ENCODE measurements at places on chromosomes 2 and 18.

DNA sequence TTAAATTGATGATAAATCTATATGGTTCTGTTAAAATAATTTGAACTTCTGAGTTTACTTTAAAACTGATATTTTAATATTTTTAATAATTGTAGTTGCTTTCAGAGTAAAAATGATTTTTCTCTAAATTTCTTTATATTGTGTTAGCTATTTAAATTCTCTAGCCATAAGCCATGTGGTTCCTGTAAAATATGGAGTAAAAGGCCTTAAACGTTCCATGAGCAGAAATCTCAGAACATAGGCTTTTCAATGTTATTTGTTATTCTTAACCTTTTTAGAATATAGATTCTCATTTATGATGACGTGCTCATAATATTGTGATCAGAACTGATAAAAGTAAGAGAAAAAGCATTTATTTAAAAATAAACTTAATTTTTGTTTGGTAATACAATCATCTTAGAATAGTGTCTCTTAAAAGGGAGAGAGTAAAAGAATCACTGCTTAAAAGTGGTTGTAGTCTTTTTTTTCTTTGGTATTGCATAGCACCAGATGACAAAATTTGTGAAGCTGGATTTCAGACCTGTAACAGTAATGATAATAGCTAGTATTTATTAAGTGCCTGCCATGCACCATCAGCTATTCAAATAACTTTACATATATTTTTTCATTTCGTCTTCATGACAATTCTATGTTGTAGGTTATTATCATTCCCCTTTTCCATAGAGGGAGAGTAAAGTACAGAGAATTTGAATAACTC lies 2.7 kb downstream of the BMPR2 start:
- no peak for DNase-seq

GRCh38 chr18:4536447-4536846 lies 81.3 kb upstream of the DLGAP1 start:
- DNase-seq: no peak

DNA sequence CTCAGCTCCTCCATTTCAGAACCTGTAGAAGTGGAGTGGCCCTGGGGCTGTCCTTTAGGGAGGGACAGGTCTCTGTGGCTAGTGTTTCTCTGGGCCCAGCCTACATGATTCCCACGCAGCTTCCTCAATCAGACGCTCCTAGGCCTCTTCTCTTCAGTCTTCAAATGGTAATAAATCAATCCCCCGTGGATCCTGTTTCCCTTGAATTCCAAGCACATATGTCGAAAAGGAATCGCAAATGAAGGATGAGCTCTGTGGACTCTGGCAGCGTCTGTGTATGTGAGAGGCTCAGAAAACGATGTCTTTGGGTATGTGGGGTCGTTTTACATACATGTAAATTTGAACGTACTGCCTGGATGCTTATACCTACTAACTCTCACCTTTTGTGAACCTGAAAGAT lies 98.5 kb upstream of the ST8SIA3 start:
- DNase-seq: no peak

GRCh38 chr2:208437755-208438154 lies 31.2 kb downstream of the PTH2R start:
- DNase-seq: no peak

- DNase-seq: no peak
Observed at GRCh38 chr2:118693287-118693822, 154.1 kb downstream of the EN1 start.

DNA sequence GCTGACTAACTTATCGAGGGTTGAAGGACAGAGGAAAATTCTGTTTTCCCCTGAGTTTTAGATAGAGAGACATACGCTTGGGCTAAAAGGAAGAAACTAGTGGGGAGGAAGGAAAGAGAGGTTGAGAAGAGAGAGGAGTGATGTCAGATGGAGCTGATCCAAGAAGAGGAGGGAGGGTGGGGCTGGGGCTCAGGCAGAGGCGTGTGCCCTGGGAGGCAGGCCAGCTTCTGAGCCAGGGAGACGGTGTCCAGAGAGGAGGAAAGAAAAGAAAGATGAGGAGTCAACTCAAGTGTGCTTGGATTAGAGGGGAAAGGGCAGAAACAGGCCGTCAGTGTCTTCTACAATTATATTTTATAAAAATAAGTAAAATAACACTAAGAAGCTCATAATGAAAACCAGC lies 56.2 kb downstream of the EMILIN2 start:
- peak; percentile 38 for DNase-seq

DNA sequence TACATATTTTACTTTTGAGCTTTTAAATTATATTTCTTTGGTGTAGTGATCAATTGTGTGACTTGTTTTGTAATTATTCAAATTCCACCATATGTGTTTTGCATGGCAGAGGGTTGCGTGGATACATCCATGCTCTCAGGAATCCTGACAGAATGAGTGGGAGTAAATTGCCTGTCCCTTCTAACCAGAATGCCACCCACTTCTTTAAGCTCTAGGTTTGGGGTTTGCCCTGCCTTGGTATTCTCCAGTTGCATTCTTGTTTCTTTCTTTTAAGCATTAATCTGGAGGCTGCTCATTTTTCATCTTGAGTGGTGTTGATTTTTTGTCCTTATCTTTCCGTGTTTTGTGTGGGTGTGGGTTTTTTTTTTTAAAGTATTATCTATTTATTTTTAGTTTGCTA lies 360.0 kb downstream of the PTPRM start:
- DNase-seq: no peak

DNA sequence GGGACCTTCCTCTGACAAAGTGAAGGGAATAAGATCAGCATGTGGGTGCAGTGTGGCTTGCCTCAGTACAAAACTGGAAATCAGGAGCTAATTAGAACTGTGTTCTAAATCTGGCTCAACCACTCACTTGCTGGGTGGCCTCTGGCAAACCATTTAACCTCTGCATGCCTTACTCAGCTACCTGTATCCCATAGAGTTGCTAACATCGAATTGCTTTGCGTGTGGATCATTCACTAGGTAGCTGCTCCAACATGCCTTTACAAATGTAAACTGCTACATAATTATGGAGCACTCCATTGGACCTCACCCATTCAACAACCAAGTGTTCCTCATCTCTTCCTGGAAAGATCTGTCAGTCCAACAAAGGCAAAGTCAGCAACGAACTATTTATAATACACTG lies 19.0 kb downstream of the PLEKHM3 start:
- no peak for DNase-seq

GRCh38 chr18:48250362-48250907 lies 158.7 kb downstream of the ZBTB7C start:
- DNase-seq: no peak

DNA sequence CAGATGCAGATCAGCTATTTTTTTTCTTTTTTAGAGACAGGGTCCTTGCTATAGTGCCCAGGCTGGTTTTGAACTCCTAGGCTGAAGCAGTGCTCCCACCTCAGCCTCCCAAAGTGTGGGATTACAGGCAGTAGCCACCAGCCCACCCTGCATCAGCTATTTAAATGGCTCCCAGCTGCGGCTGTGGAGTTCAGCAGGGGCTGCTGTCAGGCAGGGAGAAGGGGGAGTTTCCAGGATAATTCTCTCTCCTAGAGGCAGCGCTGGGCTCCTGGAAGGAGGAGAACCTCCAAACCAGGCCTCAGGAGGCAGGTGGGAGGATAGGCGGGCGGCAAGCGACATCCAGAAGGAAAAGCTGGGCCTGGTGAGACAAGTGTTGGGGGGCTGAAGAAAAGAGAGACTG lies 65.7 kb downstream of the ACTR2 start:
- DNase-seq: no peak

- DNase-seq: no peak
Observed at GRCh38 chr2:223860809-223861738, 23.7 kb upstream of the AP1S3 start.

DNA sequence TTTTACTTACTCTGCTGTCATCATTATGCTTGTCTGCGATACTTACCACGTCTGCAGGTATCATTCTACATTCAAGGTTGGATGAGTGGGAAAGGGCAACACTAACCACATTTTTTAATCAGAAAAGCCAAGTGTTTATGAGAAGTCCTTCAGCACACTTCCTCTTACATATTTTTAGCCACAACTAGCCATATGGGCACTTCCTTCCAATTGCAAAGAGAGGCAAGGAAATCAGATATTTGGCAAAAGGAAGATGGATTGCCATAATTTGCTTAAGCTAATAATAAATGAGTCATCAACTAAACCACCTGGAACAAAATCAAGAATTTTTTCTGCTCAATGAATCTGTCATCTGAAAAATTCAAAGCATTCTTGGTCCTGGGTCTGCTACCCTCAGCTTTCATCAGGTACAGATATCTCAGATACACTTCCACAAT lies 16.7 kb upstream of the MRO start:
- peak; percentile 60 for DNase-seq

GRCh38 chr2:216363221-216363620 lies 9.1 kb downstream of the MARCHF4 start:
- DNase-seq: no peak

DNA sequence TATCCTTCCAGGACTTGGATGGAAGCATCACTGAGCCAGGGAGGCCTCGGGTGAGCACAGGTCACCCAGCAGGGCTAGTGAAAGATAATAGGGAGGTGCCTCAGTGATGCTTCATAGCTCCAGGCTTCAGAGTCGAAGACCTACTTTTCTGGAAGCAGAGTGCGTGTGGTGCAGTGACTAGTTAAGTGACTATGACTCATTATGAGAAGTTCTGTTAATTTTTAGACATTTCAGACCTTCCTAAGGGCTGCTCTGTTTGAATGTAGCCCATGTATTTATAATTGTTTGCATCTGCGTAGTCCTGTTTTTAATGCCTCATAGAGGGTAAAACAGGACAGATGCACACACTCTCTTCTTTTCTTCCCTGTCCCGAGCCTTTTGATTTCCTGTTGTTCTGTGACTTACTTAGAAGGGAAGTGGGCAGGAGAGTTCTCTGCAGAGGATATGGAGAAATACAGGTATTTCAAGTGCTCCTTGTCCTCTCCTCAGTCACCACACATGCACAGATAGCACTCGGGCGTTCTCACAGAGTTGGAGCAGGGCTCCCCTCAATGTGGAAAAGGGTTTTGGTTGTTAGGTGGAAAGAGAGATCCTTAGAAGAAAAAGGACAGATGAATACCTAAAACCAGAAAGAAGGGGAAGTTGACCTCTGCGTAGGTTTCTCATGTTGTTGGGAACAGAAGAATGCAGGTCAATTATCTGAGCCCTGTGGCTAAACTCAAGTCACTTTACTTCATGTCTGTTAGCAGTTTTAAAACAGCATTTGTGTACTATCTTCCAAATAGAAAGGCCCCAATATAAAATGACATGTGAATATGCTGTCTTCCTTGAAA lies 34.7 kb downstream of the RALB start:
- DNase-seq: peak; percentile 65

GRCh38 chr18:10499230-10499629 lies 26.6 kb upstream of the NAPG start:
- peak; percentile 77 for DNase-seq

All from inflammatory macrophage treated with lipopolysaccharide for 1 hour (primary cell).